Endodermal cell (in vitro differentiated cells): ENCODE measurements at places on chromosomes 5 and 9. TPM values are rescaled to one million over a fixed set of nuclear protein-coding genes. Genes with fewer than 3 reads are reported as not detected.

Gene GRM6
- total RNA-seq: not detected in 3 replicates

Gene GPR150
- 0.13 TPM in 1 of 2 replicates, not detected in the other for total RNA-seq

Gene PRR7
- total RNA-seq: 8.0 to 24.9 TPM (median 10.0 TPM) in 3 replicates

Gene UQCRQ
- 261 and 285 TPM in 2 replicates for total RNA-seq

DNA sequence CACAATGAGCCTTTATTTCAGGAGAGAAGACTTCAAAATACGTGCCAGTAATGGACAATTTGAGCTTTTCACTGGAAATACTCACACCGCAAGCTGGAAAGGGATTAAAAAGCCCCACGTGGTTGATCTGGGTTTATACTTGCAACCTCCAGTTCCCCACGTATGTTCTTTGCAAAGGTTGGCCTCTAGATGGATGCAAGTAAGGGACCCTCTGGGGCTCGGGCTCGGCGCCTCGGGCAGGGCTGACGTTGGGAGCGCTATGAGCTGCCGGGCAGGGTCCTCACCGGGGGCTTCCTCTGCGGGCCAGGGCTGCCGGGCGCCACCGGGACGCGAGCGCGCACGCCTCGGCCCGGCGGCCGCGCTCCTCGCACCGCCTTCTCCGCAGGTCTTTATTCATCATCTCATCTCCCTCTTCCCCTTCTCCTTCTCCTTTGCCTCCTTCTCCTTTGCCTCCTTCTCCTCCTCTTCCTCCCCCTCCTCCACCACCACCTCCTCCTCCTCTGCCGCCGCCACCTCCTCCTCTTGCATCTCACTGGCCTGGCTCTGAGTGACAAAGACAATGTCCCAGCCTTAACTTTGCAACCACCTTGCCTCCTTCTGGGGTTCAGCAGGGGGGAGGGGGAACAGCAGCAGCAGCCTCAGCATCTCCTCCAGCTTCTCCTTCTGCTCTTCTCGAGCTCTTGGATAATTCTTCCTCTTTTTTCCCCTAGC is 701 bp upstream of the ZNF462 start:
- peaks cover 9% of the 10 kb centered on the region for H3K4me1 ChIP-seq
- H3K27me3 ChIP-seq: peaks cover 23% of the 10 kb centered on the region
- peak overlapping the region; percentile 97 for H3K4me3 ChIP-seq
- H3K27ac ChIP-seq: peak overlapping the region; percentile 86

DNA sequence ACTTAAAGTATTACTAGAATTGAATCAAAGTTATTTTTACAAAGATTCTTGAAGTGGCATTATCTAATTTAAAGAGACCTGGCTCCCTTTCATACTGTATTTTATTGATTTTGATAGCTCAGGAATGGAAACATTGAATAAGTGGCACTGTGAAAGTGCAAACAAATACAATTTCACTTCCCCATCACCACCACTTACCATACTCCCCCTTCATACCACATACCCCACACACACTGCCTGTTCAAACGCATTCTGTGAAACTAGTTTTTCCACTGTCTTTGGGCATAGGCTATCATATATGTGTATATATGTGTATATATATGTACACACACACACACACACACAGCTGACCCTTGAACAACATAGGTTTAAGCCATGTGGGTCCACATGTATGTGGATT is 62.1 kb upstream of the ATG10 start:
- no peak overlapping the region for H3K4me3 ChIP-seq
- DNase-seq: no peak
- H3K27ac ChIP-seq: no peak overlapping the region
- H3K27me3 ChIP-seq: no peaks in the 10 kb centered on the region
- no peaks in the 10 kb centered on the region for H3K4me1 ChIP-seq

GRCh38 chr5:18944771-18945170 is 1043.2 kb downstream of the CDH18 start:
- H3K4me1 ChIP-seq: no peaks in the 10 kb centered on the region
- H3K27ac ChIP-seq: no peak overlapping the region
- no peak for DNase-seq
- H3K27me3 ChIP-seq: no peaks in the 10 kb centered on the region
